ENCODE measurements at places on chromosomes 2 and 18.

- no peak for DNase-seq
Measured at GRCh38 chr2:221833966-221834365, 261.9 kb upstream of the EPHA4 start.

DNA sequence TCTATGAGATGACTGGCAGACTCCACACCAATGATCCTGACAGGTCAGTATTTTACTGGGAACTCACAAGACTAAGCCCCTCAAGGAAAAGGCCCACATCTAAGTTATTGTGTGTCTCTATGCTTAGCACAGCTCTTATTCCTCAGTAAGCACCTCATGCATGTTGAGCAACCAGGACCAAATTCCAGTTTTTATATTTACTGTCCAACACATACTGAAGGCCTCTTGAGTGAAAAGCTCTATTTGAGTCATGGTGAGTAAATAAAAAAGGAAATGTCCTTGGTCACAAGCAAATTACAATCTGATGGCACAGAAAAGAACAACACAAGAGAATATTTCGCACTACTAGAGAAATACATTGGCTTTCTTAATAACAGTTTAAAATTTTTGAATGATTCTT is 87.9 kb upstream of the ETAA1 start:
- peak; percentile 54 for DNase-seq

GRCh38 chr2:219663116-219663762 is 35.8 kb downstream of the SLC4A3 start:
- DNase-seq: no peak

GRCh38 chr2:168734199-168734760 is 68.2 kb upstream of the NOSTRIN start:
- no peak for DNase-seq

GRCh38 chr2:120783371-120783791 is 47.7 kb downstream of the GLI2 start:
- peak; percentile 44 for DNase-seq

Measured in fibroblast of mammary gland (primary cell).